Common myeloid progenitor, CD34-positive (primary cell): ENCODE measurements at places on chromosomes 3 and 15.

DNA sequence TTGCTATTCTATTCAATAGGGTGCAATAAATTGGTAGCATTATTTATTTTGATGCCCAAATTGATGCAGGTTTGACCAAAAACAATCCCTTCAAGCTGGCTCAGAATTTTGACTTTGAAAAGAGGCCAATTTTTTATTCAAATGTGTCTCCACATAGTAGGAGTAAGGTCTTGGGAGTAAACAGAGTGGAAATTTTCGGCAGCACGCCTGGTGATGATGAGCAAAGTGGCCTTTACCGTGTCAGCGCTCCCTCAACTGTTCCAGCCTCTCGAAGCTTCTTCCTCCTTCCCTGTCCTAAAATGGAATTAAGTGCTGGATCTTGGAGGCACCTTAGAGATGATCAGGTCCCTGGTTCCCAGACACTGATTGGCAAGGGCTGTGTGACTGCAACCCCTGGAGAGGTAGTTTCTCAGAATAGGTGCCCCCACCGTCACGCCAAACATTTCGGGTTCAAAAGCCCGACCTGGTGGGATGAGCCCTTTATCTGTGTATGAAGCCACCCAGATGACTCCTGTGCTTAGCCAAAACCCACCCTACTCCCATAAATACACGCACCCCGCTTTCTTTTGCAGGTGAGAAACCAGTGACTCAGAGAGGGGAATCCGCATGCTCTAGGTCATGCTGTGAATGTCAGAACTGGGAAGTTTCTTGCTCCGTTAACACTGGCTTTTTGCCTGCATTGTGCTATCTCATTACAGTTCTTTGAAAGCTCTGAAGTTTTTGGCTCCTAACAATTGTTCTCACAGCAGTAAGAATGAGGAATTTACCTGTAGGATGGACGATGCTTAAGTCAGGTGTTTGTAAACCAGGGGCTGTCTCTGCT lies 89.1 kb downstream of the CRYGS start:
- no peak for DNase-seq

DNA sequence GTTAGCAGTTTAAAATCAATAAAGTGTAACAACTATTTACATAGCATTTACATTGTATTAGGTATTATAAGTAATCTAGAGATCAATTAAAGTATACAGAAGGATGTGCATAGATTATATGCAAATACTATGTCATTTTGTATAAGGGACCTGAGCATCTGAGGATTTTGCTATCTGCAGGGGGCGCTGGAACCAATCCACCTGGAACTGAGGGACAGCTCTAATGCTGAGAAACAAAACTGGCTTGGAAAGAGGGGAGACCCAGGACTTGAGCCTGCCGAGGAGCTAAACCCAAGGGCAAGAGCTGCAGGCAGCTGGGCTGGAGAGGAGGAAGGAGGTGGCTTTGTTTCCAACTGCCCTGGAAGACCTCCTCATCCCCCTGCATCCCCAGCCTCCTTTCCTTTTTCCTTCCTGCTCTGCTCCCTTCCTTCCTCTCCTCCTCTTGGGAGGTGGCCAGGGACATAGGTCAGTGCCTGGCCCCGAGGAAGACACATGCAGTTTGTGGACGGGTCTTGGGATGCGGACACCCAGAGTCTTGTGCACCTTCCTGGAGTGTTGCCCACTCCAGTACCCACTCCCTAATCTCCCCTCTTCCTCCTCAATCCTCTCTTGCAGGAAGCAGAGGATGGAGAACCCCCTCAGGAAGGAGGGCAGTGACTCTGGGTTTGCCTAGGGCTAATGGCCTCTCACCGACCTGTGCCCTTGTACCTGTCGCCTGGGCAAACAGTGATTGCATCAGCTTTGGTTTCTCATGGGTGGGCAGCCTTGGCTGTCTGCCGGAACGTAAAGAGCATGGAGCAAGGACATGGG lies 825 bp upstream of the RTP3 start:
- DNase-seq = peak; percentile 50

- no peak for DNase-seq
These were observed 63.3 kb upstream of the C3orf80 start for GRCh38 chr3:160161921-160162320.

GRCh38 chr15:56040081-56041035 lies 46.9 kb upstream of the NEDD4 start:
- peak; percentile 21 for DNase-seq

- no peak for DNase-seq
These were observed 34.6 kb upstream of the PPIB start for GRCh38 chr15:64197425-64197824.

DNA sequence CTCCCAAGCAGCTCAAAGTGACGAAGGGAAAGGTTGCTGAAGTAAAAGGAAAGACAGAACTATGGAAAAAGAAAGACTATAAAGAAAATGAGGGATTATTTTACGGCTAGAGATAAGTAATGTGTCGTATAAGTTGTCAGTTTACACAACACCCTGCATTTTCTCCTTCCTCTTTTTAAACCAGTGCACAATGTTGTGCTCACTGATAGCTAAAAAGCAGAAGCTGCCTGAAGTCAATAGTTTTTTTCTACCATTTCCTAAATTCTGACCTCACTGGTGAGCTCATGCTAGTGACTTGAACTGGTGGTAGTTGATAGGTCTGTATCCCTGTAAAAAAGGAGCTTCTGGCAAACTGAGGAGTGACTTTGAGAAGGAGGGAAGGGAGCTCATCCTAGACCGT lies 368.6 kb upstream of the GBE1 start:
- DNase-seq = peak; percentile 95

GRCh38 chr3:171809611-171809860 lies 747 bp downstream of the PLD1 start:
- DNase-seq = no peak

- DNase-seq = no peak
These were observed 154.9 kb downstream of the CDIN1 start for GRCh38 chr15:36734366-36734765.

DNA sequence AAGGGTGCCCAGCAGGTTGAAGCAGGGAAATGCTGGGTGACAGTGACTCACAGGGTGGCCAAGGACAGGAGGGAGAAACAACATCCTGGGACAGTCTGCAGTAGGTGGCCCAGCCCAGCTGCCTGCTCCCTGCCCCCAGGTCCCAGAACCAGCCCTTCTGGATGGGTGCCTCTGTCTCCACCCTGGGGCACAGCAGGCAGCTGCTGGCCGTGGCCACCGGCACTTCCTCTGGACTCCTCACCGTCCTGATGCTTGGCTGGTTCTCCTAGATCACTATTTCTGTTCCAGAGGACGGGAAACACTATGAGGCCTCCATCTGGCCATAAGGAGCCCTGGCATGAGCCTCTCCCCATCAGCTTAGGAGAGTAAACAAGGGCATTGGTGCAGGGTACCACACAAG lies 258.9 kb downstream of the XXYLT1 start:
- no peak for DNase-seq

DNA sequence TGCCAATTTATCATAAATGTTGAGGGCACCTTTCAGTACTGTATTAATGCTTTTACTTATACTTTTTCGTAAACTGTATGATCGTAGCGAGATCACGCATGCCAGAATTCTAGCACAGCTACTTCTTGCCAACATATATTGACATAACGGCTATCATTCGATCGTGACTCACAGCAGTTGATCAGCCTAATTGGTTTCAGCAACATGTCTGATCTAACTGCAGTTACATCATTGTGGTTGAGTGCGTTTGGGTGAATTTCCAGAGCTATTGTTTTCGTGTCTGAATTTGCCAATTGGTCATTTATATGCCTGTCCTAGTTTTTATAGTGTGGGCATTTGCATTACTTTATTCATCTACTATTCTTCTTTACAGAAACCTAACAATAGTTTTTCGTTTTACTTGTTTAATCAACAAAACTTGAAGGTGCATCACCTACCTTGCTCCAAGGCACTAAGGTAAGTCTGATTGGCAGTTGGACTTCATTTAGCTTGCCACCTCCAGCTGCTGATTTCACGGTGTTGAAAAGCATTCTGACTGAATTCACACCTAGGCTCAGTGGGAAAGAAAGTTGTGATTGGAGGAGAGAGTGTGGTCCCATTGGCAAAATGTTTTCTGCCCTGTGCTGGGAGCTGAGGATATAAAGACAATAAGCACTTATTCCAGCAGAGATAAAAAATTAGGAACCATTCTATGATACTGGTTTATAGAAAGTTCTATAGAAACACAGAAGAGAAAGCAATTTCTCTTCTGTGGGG lies 120.9 kb upstream of the RGMA start:
- no peak for DNase-seq

DNA sequence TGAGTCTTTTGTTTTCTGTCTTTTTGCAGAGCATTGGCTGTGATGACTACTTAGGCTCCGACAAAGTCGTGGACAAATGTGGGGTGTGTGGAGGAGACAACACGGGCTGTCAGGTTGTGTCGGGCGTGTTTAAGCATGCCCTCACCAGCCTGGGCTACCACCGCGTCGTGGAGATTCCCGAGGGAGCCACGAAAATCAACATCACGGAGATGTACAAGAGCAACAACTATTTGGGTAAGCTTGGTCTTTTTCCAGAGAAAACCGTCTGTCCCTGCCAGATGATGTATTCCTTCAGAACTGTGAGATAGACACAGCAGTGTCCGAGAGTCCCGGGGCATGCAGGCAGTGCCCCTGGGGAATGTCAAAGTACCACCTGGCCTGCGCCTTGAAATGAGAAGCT lies 149.9 kb upstream of the NR2E3 start:
- DNase-seq = no peak

GRCh38 chr3:138949002-138949418 lies 2.0 kb downstream of the FOXL2NB start:
- no peak for DNase-seq

GRCh38 chr15:75143738-75144334 lies 57.8 kb upstream of the C15orf39 start:
- peak; percentile 69 for DNase-seq

DNA sequence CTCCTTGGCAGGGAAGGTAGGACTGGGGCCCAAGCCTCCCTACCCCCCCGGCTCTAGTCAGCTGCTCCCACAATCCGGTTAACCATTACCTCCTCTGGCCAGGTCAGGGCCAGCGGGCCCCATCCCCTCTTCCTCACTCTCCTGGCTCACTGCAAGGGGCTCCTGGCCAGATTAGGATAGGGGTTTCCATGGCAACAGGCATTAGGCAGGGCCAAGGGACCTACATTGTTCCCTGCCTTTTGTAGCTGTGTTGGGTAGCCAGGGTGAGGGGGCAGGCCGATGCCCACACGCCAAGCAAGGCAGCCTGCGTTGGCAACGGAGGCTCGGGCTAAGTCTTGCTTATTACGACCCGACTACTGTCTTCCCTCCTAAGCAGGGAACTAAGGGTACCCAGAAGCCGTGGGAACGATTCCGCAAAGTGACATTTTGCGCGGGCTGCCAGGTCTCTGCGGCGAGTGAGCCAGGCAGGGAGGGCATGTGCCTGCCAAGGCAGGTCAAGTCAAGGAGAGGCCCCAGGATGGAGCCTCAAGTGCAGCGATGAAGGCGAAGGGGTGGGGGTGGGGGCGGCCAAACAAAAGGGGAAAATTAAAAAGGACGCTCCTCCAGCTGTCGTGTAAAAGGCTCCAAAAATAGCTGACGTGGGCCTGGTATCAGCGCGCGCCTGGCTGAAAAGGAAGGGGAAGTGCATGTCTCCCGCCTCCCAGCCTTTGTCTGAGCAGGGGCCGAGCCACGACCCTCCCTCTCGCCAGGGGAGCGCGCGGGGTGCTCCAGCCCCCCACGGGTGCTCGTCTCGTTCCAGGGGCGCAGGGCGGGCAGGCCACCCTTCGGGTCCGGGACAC lies 919 bp downstream of the IDH2 start:
- DNase-seq = peak; percentile 83

- DNase-seq = peak; percentile 78
These were observed 520.4 kb downstream of the FOXP1 start for GRCh38 chr3:71062952-71063772.

DNA sequence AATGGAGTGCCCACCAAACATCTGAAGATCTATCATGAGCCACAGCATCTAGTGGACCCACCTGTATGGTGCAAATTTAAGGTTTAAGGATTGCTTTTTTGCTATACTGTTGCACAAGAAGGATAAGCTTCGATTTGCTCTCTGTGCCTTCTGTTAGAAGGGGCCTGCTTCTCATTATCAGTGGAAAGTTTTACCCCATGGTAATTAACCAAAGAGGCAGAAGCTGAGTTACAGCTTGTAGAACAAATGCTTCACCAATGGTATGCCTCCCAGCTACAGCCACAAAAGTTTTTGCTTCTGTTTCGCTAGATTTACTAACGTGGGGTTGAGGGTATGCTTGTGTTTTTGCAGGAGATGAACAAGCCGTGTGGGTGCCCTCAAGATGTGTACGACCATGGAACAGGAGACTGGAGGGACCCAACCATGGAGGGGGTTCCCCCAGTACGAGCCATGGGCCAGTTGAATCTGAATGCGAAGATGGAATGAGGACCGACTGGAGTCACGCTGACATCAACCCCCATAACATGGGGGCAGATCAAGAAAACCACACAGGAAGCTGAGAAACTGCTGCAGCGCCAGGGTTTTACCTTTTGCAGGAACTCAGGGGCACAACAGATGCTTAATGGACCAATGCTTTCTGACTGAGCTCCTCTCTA lies 43.5 kb downstream of the ACAD9 start:
- DNase-seq = peak; percentile 20

DNA sequence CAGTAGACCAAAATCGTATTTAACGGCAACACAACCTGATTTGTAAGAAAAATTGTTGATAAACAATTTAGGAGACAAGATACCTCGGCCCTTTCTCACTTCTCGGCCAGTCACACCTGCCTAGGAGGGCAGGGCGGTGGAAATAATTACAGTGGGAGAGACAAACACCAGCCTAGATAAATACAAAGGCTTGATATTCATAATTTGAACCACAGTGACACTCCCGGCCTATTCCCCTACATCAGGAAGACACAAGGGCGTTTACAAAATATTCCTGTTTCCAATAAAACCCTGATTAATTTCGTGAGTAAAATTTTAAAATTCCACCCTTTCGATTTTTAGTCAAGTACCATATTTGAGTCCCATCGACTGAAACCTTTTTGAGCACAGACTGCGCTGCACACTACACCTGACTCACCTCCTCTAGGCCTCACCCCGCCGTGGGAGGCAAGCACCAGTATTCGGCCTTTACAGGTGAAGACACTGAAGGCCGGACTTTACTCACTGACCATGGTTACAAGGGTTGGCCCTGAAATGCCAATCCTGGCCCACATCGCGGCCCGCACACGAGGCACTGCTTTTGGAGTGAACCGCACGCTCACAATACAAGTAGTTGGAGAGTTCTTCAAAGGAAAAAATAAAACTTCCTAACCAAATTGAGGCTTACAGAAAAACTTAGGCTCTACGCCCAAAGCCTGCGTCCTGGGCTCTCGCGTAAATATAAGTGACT lies 794 bp downstream of the ARPP19 start:
- no peak for DNase-seq
